ENCODE measurements at places on chromosomes 7 and 10.

DNA sequence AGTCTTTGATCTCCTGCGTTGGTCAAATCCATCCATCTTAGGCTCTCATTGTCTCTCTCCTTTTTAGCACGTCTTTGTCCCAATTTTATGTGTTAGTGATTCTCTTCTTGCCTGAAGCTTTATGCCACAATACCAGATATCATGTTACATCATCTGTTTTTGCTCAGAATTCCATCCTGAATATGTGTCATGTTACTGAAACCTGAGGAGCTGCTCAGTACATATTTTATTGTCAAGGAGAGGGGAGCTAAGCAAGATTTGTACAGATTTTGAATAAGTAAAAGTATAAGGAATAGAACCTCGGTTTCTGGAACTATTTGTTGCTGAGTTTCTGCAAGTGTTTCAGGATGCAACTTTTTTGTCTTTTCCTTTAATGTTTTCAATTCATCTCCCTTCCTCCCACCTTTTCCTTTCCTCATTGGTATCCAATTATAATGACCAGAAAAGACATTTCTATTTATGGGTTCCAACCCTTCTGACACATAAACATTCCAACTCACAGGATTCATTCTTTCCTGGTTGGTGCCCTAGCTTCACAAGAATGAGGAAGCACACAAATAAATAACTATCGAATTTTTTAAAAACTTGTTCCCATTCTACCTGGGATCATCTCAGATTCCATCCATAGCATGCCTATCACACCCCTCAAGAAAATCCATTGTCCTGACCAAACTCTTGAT lies 291.8 kb downstream of the CRPPA start:
- DNase-seq, result peak; percentile 83

- DNase-seq, result no peak
Observed at GRCh38 chr10:77456414-77456813, 181.2 kb downstream of the KCNMA1 start.

DNA sequence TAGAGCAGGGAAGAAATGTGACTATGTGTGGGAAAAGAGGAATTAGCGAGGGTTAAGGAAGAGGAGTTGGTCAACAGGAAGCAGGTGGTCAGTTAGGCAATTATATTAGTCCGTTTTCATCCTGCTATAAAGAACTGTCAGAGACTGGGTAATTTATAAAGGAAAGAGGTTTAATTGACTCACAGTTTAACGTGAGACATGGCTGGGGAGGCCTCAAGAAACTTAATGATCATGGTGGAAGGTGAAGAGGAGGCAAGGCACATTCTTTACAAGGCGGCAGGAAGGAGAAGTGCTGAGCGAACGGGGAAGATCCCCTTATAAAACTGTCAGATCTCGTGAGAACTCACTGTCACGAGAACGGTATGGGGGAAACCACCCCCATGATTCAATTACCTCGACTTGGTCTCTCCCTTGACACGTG lies 35.0 kb downstream of the RAMP3 start:
- DNase-seq, result no peak

DNA sequence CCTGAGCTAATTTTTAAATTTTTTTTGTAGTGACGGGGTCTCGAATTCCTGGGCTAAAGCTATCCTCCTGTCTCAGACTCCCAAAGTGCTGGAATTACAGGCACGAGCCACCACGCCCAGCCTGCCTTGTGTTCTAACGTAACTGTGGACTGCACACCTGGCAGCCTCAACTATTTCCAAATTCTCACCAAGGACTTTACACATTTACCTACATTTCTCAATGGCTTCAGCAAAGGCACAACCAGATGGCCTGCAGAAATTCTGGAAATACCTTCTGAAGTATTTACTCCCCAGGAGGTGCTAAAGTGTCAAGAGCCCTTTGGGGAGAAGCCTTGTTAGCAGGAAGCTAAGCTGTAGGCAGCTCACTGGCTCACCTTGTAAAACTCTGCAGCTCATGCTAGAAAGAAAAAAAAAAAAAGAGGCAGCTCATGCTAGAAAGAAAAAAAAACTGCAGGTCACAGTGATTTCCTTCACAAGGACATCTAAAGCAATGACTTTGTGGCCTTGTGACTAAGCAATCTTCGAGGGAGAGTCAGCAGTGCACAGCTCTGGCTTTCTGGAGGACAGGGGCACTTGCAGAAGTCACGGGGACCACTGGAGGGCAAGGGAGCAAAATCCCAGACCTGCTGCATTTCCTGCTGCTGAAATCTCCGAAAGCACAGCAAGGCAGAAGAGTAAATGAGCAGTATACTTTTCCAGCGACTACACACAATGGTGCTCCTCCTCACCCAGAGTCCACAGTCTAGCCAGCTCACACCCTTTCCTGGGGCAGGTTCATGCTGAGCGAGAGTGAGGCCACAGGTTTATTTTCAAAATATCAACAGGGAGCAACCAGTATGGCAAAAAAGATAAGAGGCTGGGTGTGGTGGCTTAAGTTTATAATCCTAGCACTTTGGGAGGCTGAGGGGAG lies 40.4 kb downstream of the BAIAP2L1 start:
- DNase-seq, result no peak

- no peak for DNase-seq
Observed at GRCh38 chr7:152051968-152052367, 26.5 kb downstream of the GALNT11 start.

DNA sequence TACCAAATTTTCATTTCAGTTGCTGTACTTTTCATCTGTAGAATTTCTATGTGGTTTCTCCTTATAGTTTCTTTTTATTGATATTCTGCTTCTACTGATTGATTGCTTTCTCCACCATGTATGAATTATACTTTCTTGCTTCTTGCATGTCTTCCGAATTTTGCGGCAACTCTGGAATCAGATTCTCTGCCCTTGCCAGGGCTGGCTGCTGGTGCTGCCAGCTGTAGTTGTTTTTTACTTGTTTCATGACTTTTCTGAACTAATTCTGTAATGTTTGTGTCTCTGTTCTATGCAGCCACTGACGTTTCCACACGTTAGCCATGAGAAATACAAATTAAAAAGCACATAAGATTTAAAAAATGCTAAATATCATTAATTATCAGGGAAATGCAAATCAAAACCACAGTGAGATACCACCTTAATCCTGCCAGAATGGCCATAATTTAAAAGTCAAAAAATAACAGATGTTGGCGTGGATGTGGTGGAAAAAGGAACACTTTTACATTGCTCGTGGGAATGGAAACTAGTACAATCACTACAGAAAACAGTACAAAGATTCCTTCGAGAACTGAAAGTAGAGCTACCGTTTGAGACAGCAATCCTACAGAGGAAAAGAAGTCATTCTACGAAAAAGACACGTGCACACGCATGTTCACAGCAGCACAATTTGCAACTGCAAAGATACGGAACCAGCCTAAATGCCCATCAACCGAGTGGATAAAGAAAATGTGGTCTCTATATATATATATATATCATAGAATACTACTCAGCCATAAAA lies 51.5 kb downstream of the MAD1L1 start:
- DNase-seq, result no peak

GRCh38 chr7:154698726-154699291 lies 304.1 kb downstream of the PAXIP1 start:
- no peak for DNase-seq

- no peak for DNase-seq
Observed at GRCh38 chr7:36035186-36035585, 117.9 kb upstream of the EEPD1 start.

GRCh38 chr7:89283302-89283701 lies 487.8 kb upstream of the TEX47 start:
- DNase-seq, result no peak

DNA sequence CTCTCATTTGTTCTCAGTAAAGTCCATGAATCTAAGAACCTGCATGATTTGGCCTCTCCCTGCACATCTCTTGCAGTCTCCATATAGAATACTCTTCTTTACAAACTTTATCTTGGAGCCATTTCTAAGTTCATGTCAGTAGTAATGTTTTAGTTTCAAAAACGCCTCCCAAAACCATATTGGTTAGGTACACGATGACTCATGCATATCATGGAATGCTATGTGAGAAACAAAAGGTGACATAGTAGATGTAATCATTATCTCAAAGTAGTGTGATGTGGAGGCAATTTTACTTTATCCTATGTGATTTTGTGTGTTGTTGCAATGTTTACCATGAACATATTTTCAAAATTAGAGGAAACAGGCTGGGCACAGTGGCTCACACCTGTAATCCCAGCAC lies 520.7 kb downstream of the KCNMA1 start:
- no peak for DNase-seq

- DNase-seq, result peak; percentile 5
Observed at GRCh38 chr7:18393465-18394118, 102.0 kb upstream of the HDAC9 start.

DNA sequence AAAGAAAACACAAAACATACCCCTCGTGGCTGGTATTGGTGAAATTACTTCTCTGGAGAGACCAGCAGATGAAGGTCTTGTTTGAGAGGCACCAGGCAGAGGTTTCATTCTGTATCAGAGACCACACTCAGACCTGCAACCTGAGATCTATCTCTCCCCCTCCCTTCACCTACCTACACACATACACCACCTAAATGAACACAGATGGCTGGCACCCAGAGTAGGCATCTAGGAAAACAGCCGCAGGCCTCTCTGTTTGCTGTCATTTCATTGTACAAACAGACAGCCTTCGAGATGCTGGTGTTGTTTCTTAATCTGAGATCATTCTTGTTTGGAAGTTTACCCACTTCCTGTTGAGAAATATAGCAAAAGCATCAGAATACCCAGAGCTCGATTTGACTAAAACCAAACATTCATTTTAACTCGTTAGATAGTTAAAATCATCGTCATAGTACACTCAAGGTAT lies 173.9 kb upstream of the SLC25A13 start:
- no peak for DNase-seq

DNA sequence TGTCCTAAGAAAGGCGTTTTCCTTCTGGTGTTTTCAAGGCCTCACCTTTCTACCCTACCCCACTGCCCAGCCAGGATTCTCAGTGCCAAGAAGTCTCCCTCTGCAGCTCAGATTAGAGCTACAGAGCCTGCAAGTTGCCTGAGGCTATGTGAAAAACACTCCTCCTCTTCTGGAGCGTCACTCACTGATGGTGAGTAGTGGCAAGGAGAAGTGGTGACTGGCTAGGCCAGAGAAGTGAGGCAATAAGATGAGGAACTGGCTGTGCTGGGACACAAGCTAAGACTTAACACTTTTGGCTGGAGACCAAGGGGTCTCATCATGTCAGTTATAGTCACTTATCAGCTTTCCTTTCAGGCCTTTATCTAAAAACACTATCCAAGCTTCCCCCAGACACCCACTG lies 86.7 kb upstream of the PRKAR2B start:
- DNase-seq, result no peak

GRCh38 chr10:114362826-114363355 lies 41.4 kb downstream of the AFAP1L2 start:
- DNase-seq, result no peak

- DNase-seq, result no peak
Observed at GRCh38 chr7:25361863-25362262, 133.6 kb upstream of the NPVF start.

- DNase-seq, result no peak
Observed at GRCh38 chr10:113214331-113214730, 264.3 kb downstream of the TCF7L2 start.

DNA sequence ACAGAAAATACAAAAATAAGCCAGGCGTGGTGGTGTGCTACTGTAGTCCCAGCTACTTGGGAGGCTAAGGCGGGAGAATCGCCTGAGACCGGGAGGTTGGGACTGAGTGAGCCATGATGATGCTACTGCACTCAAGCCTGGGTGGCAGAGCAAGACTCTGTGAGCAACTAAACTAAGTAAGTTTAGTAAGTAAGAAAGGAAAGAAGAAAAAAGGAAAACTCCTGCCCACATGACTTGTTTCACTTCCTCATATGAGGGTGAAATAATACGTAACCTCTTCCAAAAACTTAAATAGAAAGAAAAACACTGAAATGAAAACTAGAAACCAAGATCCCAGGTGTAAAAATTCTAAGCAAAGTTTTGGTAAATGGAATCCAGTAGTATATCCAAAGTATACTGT lies 79.6 kb downstream of the LARP4B start:
- DNase-seq, result no peak

DNA sequence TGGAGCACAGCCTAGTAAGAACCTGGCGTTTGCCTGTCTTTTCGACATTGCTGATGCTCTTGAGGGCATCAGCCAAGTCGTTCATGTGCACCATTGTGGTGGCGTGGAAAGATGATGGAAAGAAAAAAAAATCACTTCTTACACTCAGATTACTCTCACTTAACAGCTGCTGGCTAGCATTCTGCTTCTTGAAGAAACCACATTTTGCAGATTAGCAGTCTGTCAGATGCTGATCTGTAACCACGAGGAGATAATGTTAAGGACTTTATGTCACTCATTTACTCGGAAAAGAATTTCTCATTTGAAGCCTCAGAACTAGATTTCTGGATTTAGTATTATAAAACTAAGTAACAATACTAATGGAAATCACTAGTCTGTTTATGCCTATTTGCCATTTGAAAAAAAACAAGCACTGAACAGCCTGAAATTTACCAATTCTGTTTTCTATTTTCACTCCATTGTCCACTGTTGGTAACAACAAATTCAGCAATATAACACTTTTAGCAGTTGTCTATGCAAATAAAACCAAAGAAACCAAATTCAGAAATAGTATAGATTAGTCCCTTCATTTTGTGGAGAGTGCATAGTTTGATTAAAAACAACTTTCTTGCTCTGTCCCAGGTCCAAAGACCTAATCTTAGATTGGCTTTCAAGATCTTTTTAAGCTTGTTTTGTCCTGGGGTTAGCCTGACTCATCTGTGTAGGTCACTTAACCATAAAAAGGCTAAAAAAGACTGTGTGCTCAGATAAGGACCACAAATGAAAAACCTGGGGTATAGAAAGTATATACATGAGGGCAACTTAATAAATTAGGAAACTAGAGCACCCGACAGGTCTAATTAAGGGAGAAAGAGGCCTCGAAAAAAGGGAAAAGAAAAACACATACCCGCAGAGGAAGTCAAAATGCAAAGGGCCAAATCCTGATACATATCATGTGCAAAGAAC lies 67.5 kb downstream of the NT5C2 start:
- DNase-seq, result no peak
